ENCODE measurements at places on chromosomes 7 and 10.

DNA sequence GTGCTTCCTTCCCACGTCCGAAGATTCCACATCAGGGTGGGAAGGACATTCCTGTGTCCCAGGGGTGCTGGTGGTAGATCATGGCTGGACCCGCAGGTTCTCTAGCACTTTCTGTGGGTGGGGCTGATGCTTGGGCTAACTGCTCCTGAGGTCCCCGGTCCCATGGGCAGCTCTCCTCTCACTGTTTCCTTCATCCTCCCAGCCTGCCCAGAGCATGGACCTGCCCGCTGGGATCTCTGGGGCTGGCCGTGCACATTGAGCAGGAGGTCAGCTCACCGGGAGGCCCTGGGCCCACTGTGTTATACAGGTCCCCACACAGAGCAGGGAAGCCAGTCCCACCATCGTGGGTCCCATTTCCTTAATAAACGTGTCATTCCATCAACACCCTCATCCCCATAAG lies 502.3 kb downstream of the TCERG1L start:
- DNase-seq: no peak

DNA sequence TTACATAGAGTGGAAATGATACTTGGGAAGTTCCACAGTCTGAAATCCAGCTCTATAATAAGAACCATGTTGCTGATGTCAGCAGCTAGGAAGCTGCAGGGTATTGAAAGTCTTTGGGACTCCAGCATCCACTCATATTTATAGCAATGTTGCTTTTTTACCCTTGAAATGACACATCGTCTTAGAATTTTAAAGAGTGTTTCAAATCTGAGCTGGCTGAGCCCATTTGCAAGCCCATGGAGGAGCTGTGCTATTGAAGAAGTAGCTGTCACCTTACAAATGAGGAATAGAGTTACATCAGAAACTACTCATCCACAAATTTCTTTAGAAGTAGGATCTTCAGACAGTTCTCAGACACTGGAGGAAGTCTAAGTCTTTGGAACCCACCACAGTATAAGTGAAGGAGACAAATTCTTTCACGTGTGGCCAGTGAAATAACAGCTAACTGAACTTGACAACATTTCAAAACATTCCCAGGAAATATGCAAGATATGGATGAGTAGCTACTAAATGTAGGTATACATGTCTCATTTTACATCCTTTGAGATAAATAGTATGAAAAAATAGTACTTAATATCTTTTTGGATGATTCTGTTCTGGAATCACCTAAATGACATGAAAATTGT lies 203.6 kb downstream of the ZNF365 start:
- DNase-seq: no peak

GRCh38 chr7:30862995-30863705 lies 48.5 kb upstream of the AQP1 start:
- DNase-seq: no peak

- DNase-seq: no peak
These were observed 14.0 kb downstream of the ZCCHC24 start for GRCh38 chr10:79431428-79431827.

GRCh38 chr10:634256-634655 lies 55.2 kb downstream of the DIP2C start:
- no peak for DNase-seq

GRCh38 chr7:67564959-67565358 lies 568.3 kb downstream of the TYW1 start:
- no peak for DNase-seq

GRCh38 chr7:158740657-158741293 lies 36.2 kb upstream of the NCAPG2 start:
- DNase-seq: no peak

GRCh38 chr7:106126170-106126938 lies 14.2 kb upstream of the SYPL1 start:
- DNase-seq: no peak

GRCh38 chr10:110852255-110852896 lies 19.4 kb upstream of the PDCD4 start:
- no peak for DNase-seq

All from occipital lobe (tissue), 3 donors.